ENCODE measurements at places on chromosomes 3 and 15.
A peak's percentile ranks its signal among the peaks of the same experiment; 100 is the strongest.

- DNase-seq, result no peak
These were observed 10.9 kb upstream of the CHAC1 start for GRCh38 chr15:40942337-40942854.

DNA sequence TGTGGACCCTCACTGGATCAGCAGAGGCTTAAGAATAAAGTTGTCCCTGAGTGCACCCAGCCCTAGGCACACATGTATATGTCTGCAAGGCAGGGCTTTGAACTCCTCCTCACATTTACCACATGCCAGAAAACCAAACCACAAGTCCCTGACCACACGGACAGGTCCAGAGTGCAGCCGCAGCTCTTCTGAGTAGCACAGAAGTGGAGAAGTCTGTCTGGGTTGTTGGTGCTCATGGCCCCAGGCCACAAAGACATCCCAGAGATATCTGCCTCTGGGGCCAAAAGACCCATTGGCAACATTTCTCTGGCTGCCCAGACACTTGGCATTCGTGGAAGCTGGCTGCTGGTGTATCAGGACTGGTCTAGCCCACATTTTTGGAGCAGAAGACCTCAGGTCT is 17.4 kb downstream of the SUSD5 start:
- DNase-seq, result no peak

DNA sequence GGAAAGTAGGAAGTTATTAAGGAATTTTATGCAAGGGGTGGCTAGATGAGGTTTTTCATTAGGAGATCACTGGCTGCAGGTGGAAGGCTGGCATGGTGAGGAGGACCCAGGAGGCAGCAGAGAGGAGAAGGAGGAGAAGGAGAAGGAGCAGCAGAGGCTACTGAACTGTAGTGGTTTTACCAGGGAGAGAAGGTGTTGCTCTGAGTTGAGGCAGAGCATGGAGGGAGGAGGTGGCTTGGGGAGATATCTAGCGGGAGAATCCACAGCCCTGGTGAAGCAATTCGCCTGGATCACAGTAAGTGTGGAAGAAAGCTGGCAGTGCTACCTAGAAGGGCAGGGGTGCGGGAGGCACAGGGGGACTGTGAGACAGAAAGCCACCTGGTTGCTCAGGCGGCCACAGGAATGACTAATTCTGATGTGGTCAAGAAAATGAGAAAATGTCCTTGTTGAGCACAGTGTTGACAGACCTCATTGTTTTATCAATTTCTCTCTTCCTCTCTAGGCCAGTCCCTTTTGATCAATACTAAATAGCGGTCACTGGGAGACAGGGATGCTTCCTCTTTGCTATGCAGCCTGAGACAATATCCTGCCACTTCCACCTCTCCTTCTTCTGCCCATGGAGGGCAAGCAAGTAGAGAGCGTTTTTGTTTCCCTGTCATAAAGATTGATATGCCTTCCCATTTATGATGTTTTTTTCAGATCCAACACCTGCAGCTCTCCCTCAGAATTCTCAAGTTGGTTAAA is 94.6 kb downstream of the EEFSEC start:
- no peak for DNase-seq

GRCh38 chr3:186825872-186826409 is 16.6 kb upstream of the ADIPOQ start:
- DNase-seq, result no peak

DNA sequence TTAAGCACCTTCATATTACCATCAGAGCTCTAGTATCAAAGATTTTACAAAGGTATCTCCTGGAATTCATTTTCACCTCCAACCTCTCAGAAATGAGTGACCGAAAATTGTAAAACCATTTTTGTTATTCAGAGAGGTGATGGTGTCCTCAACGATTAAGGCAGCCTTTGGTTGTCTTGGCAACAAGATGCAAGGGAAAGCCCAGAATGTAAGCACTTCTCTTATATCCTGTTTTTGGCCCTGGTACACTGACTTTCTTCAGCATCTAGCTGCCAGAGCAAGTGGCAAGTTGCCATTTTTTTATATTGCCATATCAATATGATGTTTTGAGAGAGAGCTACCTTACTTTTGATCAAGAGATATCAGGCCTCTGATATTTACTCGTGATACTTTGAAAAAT is 384.9 kb upstream of the NECTIN3 start:
- no peak for DNase-seq

GRCh38 chr3:55406696-55407425 is 80.2 kb downstream of the WNT5A start:
- no peak for DNase-seq

DNA sequence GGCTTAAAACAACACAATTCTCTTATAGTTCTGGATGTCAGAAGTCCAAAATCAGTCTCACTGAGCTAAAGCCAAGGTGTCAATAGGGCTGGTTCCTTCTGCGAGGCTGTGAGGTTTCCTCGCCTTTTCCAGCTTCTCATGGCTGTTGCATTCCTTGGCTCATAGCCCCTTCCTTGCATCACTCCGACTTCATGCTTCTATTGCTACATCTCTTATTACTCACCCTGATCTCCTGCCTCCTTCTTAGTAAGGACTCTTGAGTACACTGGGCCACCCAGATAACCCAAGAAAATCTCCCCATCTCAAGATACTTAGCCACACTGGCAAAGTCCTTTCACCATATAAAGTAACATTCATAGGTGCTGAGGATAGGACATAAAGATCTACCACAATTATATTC is 193.9 kb downstream of the ADAMTS17 start:
- DNase-seq, result no peak

GRCh38 chr3:47104259-47104658 is 59.7 kb downstream of the SETD2 start:
- DNase-seq, result no peak

GRCh38 chr15:82890338-82890994 is 62.1 kb downstream of the HOMER2 start:
- no peak for DNase-seq

GRCh38 chr15:49044766-49045606 is 1.3 kb downstream of the SECISBP2L start:
- no peak for DNase-seq

DNA sequence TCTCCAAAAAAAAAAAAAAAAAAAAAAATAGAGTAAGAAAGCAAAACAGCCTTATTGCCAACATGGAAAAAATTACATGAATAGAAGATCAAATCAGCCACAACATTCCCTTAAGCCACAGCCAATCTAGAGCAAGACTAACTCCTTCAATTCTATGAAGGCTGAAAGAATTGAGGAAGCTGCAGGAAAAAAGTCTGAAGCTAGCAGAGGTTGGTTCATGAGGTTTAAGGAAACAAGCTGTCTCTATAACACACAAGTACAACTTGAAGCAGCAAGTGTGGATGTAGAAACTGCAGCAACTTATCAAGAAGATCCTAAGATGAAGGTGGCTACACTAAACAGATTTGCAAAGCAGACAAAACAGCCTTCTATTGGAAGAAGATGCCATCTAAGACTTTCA is 9.3 kb downstream of the PARL start:
- no peak for DNase-seq

DNA sequence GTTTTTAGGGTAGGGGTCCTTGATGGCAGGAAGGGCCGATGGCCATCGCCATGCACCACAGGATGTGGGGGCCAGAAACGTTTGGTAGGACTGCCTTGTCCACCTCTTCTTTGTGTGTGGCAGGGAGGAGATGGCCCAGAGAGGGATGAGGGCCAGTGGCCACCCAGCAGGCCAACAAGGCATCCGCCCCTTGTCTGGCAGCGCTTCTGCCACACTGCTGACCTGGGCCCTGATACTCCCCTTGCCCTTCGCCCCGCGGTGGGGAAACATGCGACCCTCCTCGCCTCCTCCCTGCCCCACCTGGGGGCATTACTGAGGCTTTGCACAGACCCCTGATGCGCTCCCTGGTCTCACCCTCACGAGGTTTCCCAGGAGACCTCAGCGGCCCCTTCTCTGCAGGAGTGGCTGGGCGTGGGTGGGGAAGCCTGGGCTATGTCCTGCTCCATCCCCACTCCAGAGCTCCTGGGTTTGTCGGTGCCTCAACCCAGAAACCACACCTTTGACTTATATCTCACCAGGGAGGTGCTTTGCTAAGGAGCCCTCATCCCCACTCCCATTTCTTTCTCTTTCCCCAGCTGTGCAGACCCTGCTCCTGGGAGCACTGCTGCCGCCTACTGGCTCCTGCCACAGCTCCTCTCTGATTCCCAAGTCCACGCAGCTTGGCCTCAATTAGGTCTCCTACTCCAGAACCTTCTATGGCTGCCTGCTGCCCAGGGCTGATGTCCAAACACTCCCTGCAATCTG is 38.7 kb downstream of the FEM1B start:
- DNase-seq, result no peak

GRCh38 chr15:89410039-89410435 is 75.4 kb upstream of the POLG start:
- DNase-seq, result no peak

GRCh38 chr15:73287019-73287418 is 81.7 kb downstream of the HCN4 start:
- DNase-seq, result no peak

DNA sequence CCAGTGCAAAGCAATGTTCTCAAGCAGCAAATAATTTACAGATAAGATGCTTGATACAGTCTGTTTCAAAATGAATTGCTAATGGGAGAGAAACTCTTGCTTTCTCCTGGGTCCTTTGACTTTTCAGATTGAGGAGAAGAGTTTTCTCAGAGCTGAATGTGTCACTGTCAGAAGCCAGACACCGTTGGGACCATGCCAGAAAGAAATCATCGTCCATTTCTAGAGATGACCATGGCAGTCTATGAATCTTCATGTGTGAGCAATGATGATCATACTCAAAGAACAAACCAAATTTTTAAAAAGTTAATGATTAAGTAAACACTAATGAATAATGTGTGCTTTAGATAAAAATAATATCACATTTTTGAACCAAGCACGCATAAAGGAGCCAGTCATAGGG is 77.6 kb downstream of the ZNF385D start:
- DNase-seq, result no peak

DNA sequence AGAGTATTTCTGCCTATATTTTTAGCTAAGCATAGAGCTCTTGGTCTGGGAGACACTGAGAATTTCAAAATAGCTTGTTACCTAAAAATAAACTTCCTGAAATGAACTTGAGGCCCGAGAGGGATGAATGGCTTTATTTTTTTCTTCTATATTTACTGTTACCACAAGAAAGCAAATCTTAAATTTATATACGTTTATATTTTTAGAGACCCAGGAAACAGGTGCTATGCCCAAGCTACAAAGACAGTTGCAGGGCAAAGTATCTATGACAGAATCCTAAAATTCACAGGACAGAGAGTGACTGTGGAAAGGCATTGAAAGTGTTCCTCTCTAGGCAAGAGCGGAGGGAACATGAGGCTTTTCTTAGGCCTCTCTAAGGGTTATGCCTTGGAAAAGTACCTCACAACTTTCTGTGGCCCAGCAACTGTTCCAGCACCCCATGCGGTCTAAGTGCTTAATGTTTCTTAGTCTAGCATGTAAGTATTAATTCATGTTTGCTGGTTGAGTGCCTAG is 36.5 kb downstream of the TGFBR2 start:
- no peak for DNase-seq

GRCh38 chr15:74274470-74275038 is 38.4 kb downstream of the CCDC33 start:
- DNase-seq, result no peak

GRCh38 chr3:173911446-173911845 is 513.9 kb downstream of the NLGN1 start:
- no peak for DNase-seq

DNA sequence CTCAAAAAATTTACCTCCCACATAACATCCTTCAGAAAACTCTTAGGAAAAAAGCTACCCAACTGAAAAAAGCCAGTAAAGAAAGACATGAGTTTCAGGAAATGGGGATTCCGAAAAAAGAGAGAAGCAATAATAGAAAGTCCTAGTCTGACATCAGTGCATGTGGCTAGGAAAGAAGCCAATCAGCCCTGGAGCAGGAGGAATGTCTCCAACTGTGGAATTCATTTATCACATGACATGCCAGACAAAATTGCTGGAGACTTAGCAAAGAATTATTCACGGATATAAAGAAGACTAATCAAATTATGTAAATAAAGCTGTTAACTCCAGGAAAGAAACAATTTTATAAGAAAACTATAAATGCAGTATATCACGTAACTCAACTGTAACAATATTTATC is 258.9 kb upstream of the RARB start:
- no peak for DNase-seq

GRCh38 chr3:73597476-73597875 is 27.3 kb downstream of the PDZRN3 start:
- no peak for DNase-seq

- peak; percentile 61 for DNase-seq
These were observed 162.9 kb downstream of the CHSY1 start for GRCh38 chr15:101088788-101089578.

GRCh38 chr15:27871902-27872260 is 227.2 kb downstream of the OCA2 start:
- no peak for DNase-seq

- DNase-seq, result no peak
These were observed 155.2 kb downstream of the RBPMS2 start for GRCh38 chr15:64619880-64620839.

GRCh38 chr3:106913966-106914365 is 463.3 kb upstream of the CCDC54 start:
- no peak for DNase-seq

DNA sequence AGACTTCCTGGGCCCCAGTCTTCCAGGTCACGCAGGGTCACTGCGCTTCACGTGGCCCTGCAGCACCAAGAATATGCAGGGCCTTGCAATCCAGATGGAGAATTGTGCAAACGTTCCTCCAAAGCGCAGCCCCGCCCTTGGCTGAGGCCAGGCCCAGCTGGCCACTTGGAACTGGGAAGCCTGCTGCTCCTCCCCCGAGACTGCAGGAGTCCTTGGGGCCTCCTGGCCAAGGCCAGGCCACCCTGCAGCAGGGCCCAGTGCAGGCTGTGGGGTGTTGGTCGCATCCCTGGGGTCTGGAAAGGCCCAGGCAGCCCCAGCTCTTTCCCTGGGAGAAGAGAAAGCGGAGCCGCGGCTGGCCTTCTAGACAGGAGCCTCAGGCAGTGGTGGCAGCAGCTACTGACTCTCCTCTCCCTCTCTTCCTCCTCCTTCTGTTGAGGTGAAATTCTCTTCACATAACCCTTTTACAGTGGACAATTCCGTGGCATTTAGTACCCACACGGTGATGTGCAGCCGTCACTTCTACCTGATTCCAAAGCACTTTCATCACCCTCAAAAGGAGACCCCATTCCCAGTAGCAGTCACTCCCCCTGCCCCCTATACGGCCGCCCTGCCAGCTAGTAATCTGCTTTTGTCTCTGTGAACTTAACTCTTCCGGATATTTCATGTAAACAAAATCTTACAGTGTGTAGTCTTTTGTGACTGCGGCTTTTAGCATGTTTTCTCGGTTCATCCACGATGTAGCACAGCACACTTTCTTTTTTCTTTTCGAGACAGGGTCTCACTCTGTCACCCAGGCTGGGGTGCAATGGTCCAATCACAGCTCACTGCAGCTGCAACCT is 103.9 kb downstream of the TMEM266 start:
- no peak for DNase-seq

GRCh38 chr3:174215456-174215855 is 643.7 kb upstream of the NAALADL2 start:
- DNase-seq, result no peak

GRCh38 chr3:125556314-125556713 is 36.3 kb upstream of the SNX4 start:
- no peak for DNase-seq

- DNase-seq, result no peak
These were observed 32.5 kb downstream of the FNDC3B start for GRCh38 chr3:172071780-172072330.
